Activated CD4-positive, alpha-beta T cell treated with anti-CD3 and anti-CD28 coated beads for 24 hours (primary cell): ENCODE measurements at places on chromosomes 7 and 10.

GRCh38 chr7:108368466-108368865 lies 87.8 kb downstream of the NRCAM start:
- no peak for DNase-seq

- no peak for DNase-seq
Observed at GRCh38 chr10:119525116-119525515, 17.4 kb downstream of the RGS10 start.

DNA sequence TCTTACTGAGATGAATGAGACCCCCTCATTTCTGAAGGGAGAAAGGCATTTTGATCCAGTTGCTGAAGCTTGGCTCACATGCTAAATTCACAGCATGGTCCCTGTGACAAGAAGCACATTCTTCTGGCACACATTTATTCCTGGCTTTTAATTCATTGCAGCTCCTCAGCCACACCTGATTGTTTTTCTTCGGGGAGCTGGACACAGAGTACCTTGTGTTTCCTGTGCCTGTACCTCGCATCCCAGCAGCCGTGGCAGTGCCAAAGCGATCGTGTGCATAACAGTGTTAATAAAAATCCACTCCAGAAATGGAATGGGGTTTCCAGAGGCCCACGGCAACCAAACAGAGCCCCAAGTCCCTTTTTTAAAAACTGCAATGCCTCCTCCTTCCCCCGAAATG lies 615.3 kb upstream of the MGMT start:
- no peak for DNase-seq

DNA sequence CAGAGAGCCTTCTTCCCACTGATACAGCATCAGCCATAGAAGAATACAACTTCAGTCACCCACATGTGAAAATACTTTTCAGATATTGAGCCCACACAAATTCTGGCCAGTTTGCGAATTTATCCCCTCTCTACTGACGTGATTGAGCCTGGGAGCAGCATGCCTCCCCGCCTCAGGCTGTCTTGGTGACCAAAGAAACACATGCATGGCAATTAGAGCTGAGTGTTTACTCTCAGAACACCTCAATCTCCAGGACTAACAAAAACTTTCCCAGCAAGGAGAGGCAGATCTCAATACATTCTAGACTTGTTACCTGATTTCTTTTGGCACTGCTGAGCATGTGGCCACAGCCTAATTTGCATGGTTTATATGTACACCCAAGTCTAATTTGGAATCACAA lies 122.5 kb downstream of the TMEM26 start:
- DNase-seq = no peak

DNA sequence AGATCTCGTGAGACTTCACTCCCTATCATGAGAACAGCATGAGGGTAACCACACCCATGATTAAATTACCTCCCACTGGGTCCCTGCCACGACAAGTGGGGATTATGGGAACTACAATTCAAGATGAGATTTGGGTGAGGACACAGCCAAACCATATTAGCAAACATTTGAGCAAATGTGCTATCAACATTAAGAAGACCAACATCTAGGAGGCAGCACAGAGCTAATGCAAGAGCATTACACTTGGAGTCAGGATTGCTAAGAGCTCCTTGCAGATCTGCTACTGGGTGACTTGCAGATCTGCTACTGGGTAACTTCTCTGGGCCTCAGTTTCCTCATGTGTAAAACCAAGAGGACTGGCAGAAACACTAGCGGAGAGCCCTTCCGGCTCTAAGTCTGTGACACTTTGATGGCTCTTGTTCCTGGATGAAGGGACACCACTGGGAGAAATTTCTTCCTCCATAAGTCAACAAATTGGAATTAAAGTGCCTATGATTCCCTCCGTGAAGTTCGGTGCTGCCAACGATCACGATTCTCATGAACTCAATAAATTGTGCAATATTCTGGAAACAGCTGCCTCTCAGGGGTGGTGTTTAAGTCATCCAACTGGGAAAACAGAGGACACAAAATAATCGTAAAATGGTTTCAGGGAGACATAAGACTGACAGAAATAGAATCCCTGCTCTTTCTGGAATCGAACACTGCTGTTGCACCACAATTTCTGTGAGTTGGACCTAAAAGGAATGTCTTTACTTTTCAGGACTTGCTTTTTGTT lies 115.8 kb upstream of the ITGB1 start:
- DNase-seq = no peak

- DNase-seq = peak; percentile 14
Observed at GRCh38 chr10:14184841-14185315, 145.8 kb downstream of the FRMD4A start.

DNA sequence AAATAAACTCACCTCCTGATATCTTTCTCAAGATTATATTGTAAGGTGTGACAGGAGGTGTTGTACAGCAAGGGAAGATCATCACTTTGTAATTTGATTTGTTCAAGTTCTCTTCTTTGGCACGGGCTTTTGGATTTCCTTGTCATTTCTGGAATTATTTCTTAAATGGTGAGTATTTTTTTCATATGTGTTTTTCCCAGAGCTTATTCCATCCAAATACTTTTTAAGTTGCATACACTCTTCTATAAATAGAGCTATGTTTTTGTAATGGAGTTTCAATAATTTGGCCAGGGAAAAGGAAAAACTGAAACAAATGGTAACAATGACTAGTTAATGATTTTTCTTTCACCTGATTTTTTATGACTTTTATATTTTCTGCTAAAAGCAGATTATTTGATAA lies 92.5 kb downstream of the CFAP58 start:
- no peak for DNase-seq

- DNase-seq = no peak
Observed at GRCh38 chr10:124474514-124475070, 13.0 kb downstream of the LHPP start.

GRCh38 chr7:129872054-129872453 lies 80.7 kb downstream of the UBE2H start:
- DNase-seq = no peak

DNA sequence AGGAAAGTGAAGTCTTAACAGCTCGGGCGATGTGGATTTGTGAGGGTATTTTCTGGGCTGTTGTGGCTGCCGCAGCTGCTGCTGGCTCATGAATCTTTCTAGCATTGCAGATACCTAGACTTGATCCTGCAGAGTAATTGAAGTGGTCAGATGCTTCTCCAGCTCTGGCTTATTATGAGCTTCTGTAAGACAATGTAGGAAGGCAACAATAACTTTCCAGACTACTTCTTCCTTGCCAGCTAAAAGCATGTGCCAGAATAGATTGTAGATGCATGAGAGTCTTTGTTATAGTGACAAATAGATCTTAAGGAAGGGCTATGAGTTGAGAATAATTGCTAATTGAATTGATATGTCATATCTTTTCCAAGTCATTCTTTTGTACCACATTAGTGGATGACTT lies 461.4 kb upstream of the POT1 start:
- no peak for DNase-seq

- no peak for DNase-seq
Observed at GRCh38 chr10:95847007-95847406, 60.8 kb upstream of the CC2D2B start.

- DNase-seq = no peak
Observed at GRCh38 chr7:95298091-95298490, 26.2 kb downstream of the PON1 start.
